ENCODE measurements at places on chromosomes 3 and 15.

- DNase-seq: no peak
Measured at GRCh38 chr3:120169407-120169806, 75.2 kb upstream of the GSK3B start.

DNA sequence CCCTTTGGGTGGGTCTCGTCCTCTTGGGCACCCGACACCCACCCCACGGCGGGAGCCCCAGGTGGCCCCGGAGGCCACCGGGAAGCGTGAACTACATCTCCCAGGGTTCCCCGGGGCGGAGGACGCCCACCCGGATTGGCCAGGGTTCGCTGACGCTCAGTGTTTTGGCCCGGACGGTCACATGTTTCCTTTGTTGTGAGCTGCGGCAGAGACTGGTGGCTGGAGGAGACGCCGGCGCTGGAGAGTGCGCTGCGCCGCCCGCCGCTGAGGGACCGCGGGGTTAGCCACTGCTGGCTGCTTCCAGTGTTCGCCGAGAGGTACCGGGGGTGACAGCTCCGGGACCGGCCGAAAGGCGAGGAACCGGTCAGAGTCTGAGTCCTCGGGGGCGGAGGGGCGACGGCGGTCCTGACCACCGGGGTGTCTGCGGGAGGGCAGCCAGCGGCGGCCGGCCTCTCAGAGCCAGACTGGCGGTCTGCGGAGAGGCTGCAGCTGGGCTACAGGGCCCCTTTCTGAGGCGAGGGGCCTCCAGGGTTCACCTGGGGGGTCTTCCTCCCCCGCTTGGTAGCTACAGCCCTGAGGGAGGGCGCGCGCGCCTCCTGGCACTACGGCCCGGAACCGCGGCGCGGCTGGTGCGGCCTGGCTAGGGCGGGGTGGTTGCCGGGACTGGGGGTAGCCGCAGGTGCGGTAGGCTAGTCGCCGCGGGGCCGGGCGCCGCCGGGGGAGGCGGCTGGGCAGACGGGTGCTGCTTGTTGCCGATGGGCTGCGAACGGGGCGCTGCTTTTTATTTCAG is at the start of gene KLHL24:
KLHL24 (plus strand) TSS at position 193 of the 790 bp plus-strand sequence. CDS start 14,734 bp downstream, outside the sequence.
- peak; percentile 97 for DNase-seq

DNA sequence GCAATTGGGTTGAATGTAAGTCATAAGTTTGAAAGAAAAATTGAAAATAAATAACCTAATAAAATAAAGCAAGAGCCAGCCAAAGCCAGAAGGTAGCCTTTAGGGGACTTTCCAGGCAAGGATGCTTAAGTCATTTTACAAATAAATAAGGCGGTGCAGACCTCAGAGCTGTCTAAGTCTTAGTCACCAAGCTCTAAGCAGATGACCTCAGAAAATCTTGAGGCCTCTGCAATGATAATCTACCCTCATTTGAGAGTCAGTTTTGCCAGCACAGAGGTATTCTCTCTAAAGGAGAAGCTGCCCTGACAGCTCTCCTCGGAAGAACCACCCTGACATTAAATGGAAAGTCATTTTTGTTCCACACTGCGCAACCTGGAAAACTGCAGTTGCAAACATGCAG is 113.9 kb downstream of the OXNAD1 start:
- no peak for DNase-seq

DNA sequence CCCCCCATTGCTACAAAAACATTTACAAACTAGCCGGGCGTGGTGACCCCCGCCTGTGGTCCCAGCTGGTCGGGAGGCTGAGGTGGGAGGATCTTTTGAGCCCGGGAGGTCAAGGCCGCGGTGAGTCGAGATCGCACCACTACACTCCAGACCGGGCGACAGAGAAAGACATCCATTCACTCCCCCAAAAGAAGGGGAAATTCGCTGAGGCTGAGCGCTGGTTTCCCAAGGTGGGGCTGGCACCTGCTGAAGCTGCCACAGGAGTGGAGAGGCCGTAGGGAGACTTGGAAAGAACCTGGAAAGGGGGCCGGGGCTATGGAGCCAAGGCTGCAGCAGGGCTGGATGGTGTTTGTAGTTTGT is 732 bp upstream of the CRTC3 start:
- no peak for DNase-seq

DNA sequence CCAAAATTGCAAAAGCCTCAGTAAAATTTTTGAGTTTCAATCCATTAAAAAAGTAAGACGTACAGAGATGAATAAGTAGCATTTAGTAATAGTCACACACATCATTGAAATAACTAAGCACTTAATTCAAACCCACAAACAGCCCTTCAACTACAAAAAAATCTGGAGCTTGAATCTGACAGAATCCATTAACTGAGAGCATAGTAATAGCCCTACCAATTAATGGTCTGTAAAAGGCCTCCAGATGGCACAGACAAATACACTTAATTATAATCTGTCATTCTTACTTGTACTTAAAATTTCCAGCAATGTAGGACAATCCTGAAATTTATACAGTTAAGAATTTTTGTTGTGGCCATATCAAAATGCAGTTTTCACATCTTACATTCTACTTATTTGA is 246.9 kb downstream of the VGLL3 start:
- DNase-seq: no peak

DNA sequence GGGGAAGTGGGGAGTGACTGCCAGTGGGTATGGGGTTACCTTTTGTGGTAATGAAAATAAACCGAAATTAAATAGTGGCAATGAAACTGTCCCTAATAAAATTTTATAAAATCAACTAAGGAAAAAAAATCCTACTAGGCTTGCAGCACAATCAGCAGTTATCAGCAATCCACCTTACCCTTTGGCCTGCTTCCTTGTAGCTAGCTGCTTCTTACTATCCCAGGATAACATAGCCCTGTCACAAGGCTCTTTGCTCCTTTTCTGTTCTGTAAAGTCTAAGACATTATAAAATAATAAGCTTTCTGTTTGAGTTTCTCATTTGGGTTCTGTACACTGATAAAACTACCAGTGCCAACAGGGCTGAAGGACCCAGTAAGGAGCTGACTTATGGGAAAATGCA is 23.0 kb upstream of the CTXND1 start:
- no peak for DNase-seq

DNA sequence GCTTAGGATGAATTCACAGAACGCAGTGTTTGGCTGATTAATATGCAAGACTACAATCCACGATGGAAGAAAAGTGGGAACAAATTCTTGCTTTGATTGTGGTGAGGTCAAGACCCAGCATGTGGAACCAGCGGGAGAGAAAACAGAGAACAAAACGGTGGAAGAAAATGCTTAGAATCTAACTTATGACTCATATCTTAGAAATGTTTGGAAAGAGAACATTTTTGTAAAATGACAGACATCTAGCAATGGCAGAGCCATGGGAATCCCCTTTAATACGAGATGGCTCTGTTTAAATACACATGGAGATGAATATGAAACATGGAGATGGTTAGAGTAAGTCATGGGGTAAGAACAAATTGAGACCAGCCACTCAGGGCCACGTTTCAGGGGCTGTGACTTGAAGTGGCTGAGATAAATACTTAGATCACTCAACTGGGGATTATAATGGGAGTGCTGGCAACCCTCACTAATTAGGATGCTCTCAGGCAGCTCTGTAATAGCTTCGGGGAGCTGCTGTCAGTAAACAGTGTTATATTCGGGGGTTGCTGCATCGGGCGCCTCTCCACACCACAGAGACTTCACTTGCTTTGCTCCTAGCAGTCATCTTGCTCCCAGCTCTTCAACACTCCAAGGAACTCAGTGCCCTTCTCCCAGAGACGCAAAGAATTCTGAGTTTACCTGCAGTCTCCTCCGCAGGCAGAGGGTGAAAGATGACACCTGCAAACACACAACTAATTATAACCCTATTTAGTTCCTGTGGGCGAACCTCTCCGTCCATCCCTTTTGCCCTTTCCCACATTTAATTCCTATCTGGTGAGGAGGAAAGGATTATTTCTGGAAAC is 68.0 kb upstream of the ONECUT1 start:
- no peak for DNase-seq

- DNase-seq: no peak
Measured at GRCh38 chr15:79434361-79434760, 2.2 kb downstream of the MINAR1 start.

DNA sequence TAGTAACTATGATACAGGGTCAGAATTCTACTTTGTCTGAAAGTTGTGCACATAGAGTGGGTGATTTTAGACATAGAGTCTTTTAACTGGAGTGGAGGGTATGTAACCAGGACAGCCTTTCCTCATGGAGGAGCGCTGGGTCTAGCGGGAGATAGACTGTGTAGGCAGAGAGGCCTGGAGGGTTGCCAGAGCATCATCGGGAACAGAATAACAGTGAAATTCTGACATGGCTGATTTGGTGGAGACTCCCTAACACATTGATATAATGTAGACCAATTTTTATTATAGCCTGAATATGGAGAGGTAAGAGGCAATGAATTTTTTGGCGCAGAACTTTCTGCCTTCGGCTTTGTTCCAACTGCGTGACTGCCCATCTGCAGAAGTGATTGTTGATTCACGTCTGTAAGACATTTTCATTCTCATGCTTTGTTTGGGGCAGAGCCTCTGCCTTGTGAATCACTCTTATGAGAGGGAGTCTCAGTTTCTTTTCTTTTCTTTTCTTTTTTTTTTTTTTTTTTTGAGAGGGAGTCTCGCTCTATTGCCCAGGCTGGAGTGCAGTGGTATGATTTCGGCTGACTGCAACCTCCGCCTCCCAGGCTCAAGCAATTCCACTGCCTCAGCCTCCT is 16.0 kb downstream of the LPP start:
- DNase-seq: no peak

DNA sequence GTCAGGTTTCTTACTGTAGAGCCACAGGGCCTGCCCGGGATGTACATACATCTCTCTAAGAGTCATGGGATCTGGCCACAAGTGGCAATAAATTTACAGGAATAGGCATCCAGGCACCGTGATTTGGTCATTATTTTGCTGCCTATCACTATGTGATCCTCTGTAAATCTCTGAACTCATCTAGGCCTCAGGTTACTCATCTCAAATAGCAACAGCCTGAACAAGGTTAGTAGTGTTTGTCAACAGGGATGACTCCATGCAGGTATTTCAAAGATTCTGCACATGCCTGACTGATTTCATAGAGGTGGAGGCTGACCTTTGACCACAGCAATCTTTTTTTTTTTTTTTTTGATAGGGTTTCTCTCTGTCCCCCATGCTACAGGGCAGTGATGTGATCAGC is 88.8 kb upstream of the TBL1XR1 start:
- no peak for DNase-seq

- DNase-seq: peak; percentile 79
Measured at GRCh38 chr15:30905821-30906220, 2.1 kb downstream of the FAN1 start.

GRCh38 chr15:39286706-39287105 is 294.2 kb upstream of the THBS1 start:
- DNase-seq: no peak

GRCh38 chr3:184491867-184492615 is 69.5 kb upstream of the EPHB3 start:
- DNase-seq: peak; percentile 4

GRCh38 chr3:24674261-24674660 is 179.6 kb upstream of the THRB start:
- no peak for DNase-seq

DNA sequence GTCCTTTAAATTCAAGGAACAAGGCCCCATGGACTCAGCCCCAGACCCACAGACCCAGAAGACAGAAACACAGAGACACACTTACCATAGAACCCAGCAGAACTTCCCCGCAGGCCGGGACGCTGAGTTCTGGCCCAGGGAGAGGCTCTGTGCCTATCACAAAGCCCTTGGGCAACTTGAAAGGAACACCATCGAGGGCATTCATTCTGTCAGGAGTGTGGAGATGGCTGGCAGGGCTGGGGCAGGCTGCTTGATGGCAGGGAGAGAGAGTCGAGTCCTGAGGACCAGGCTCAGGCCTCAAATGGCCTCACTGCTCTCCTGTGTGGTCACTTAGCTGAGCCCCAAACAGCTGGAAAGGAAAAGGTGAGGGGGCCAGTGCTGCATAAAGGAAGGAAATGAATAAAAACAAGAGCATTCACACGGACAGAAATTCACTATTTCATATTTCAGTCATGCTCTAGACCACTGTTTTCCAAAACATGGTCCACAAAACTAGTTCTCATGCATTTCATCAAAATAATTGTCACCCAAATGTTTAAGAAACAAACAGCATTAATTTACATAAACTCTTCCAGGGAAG is 8.9 kb downstream of the UBAP1L start:
- no peak for DNase-seq

DNA sequence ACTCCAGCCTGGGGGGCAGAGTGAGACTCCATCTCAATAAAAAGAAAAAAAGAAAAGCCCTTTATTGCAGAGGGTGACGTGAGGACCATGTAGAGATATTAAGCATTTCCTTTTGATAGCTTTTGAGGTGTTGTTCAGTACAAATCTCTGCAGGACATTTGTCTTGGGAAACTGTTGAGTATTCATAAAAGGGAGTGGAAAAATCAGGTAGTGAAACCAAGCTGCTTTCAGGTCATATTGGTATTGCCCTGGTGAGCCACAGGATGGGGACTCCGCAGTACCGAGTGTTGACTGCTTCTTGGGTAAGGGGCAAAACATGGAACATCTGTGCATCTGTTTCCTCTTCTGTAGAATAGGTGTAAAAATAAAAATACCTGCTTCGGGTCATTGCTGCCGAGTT is 9.9 kb downstream of the ITPR1 start:
- DNase-seq: no peak

DNA sequence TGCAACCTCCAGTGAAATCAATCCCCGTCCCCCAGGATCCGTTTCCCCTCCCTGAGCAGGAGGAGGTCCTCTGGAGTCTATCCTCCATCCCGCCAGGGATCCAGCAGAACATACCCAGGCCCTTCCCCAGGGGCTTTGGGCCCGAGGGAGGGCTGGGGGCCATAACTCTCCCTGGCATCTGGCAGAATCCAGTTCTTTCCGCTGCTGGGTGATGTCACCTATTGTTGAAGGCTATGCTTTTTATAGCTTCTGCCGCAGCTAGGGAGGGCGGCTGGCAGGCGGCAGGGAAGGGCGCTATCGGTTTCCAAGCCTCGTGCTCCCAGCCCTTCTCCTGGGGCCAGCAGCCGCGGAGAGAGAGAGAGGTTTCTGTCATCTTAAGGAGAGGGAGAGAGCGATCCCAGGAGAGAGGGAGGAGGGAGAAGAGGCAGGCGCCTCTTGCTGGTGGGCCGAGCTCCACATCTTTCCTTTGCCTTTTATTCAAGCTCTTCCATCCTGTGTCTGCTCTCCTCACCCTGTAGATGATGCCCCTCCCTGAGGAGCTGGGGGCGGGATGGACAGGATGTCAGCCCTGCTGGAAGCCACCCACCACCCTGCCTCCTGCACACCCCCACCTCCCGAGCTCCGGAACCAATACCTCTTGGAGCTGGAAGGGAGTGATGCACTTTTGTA is 120.1 kb downstream of the ANP32A start:
- DNase-seq: peak; percentile 90

GRCh38 chr15:69735121-69735520 is 282.5 kb downstream of the RPLP1 start:
- no peak for DNase-seq
